ENCODE measurements at places on chromosomes 12 and 14.

DNA sequence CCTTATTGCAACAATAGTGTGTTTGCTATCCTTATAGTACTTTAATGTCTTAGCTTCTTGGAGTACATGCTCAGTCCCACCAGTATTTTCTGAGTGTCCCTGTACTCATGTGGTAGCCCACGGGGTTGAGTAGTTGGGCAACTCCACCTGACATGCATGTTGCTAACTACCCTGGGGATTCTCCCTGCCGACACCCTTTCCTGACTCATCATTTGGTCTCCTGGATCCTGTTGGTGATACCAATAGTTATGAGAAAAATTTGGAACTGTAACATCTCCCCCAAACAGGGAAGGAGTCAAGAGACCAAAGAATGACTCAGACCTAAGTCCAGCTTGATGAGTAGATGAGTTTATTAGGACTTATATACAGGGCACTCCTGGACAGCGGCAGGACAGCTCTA is 101.6 kb downstream of the BRMS1L start:
- DNase-seq: no peak

DNA sequence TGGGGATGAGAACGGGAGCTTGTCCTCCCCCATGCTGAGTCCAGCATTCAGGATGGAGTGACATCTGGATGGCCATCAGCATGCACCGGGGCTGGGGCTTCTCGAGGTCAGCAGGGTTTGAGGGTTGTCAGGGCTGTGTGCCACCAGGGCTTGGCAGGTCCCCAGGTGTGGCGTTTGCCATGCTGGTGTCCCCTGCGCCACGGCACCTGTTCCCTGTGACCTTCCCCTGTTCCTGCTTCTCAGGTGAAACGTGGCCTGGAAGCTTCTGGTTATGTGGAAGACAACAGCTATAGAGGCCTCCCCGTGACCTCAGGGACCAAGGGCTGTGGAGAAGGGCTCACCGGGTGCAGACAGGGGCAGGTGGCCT is 152.4 kb downstream of the KIF26A start:
- no peak for DNase-seq

GRCh38 chr14:90844321-90844720 is 28.1 kb upstream of the TTC7B start:
- DNase-seq: no peak

GRCh38 chr12:42932936-42933335 is 343.4 kb upstream of the PRICKLE1 start:
- DNase-seq: no peak

Data from stimulated activated CD4-positive, alpha-beta T cell treated with anti-CD3 and anti-CD28 coated beads, Interleukin-1b, Interleukin-23, amount 100 ng/mL, for 1 hour (primary cell).